ENCODE measurements at places on chromosomes 2 and 18.

GRCh38 chr18:47898055-47898454 lies 32.4 kb downstream of the SMAD2 start:
- DNase-seq = no peak

DNA sequence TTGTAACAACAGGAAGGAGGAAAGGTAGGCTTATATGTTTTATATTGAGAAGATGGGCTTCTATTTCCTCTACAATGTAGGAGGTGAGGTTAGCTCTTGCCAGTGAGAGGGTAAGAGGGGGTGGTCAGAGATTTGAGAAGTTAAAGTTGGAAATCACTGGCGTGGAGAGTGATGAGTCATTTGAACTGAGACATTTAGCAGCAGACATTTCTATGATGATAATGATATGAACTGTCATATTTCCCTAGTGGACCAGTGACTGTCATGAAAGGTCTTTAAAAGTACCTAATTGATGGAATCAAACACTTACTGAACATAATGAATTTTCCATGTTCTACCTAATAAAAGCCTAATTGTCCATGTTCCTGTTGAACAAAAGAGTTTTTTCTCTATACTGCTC lies 126.1 kb downstream of the FAM161A start:
- DNase-seq = no peak

GRCh38 chr2:144404586-144405314 lies 115.2 kb downstream of the ZEB2 start:
- no peak for DNase-seq

DNA sequence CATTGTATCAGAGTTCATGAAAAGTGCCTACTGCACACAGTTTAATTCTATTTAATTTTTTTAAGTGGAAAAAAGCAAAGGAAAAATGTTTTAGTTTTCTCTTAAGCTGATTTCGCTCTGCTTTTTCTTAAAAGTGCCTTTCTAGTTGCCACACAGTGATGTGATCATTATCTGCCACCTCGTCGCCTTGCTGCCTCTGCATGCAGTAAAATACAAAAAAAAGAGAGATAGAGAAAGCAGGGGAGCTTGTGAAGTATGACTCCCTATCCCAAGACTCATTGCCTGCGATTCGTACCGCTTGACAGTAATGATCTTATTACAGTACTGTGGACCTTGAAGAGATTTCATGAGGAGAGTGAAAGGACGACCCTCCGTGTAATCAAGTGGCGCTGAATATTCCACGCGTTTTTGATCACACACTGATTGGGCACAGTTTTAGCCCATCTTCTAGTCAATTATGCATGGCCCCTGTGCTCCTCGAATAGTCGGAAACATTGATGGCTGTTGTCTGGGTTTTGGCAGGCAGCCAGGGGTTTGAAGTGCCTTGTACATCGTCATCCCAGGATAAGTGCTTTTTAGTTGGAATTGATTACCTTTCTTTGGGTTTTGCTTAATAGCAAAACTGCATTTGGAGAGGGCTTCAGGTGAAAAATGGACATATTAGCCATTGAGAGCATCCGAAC lies 188.3 kb downstream of the GBX2 start:
- DNase-seq = no peak

- DNase-seq = no peak
Measured at GRCh38 chr2:237488901-237489860, 2.1 kb downstream of the MLPH start.

DNA sequence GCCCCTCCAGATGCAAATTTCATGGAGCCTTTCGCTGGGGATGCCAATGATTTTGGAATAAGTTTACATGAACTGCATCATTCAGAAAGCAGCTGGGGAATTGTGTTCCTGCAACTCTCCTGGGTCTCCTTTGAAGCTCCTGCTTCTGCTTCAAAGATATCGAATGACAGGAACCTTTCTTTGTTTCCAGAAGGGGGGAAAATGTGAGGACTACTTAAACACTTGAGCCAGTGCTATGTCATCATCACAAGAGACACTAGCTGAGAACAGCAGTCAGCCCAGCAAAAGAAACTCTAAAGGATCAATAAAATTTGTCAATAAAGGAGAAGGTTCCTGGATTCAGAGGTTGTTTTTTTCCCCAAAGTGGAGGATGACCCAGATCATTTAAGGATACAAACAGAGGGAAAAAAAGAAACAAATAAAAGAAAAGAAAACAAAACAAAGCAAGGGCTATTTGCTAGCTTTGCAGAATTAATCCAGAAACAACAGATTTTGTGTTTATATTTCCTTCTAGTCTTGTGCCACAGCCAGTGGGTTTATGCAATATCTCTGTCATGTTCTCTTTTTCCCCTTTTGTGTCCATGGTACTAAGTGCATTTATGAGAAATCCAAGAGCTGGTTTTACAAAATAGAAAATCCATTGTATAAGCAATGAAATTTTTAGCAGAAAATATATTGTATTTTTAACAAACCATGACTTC lies 463.7 kb downstream of the CDH2 start:
- no peak for DNase-seq

DNA sequence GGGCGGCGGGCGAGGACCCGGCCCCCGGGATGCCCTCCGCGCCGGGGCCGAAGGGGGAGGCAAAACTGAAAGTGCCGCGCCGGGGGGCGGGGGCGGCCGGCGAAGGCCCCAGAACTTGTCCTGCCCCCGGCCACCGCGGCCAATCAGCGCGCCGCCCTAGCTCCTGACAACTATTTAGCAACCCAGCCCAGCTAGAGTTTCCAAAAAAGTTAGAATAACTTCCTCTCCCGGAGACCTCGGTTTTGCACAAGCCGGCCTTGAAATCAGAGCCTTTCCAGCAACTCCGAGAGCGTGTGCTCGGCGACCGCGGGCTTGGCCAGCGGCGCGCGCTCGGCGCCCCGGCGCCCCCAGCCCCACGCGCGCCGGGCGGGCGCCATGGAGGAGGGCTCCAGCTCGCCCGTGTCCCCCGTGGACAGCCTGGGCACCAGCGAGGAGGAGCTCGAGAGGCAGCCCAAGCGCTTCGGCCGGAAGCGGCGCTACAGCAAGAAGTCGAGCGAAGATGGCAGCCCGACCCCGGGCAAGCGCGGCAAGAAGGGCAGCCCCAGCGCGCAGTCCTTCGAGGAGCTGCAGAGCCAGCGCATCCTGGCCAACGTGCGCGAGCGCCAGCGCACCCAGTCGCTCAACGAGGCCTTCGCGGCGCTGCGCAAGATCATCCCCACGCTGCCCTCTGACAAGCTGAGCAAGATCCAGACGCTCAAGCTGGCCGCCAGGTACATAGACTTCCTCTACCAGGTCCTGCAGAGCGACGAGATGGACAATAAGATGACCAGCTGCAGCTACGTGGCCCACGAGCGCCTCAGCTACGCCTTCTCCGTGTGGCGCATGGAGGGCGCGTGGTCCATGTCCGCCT lies at the start of gene TWIST2:
TSS of gene TWIST2 (plus strand) at position 245 of the 850 bp plus-strand sequence. CDS start at position 376, 131 bp downstream.
- no peak for DNase-seq

DNA sequence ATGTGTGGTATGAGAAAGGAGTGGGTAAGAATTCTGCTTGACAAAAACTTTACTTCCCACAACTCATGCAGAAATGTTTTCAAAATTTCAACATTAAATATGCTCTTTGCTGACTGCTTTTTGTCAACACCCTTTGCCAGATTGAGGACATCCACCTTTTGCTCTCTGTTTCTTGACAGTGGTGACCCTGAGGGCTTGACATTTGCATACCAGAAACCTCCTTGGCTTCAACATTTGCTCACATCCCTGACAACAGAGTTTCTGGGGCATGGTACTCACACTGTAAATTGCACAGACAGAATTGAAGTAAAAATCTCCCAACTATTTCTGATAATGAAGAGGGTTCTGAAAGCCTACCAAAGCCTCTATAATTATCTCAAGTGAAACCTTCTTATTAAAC lies 95.7 kb downstream of the RND3 start:
- DNase-seq = no peak

- peak; percentile 11 for DNase-seq
Measured at GRCh38 chr2:57720728-57721627, 325.6 kb upstream of the VRK2 start.

GRCh38 chr2:15636972-15637785 lies 45.5 kb downstream of the DDX1 start:
- DNase-seq = peak; percentile 19

GRCh38 chr2:148643998-148644882 lies at the start of gene EPC2:
Gene EPC2, plus strand, starts transcription at chr2:148644751. Its CDS starts 267 bp downstream, at chr2:148645018.
- DNase-seq = peak; percentile 85

- no peak for DNase-seq
Measured at GRCh38 chr2:228094377-228094921, 87.0 kb downstream of the SPHKAP start.

- DNase-seq = no peak
Measured at GRCh38 chr2:66443979-66444861, 9.3 kb downstream of the MEIS1 start.

GRCh38 chr2:128433911-128434550 lies 115.4 kb upstream of the HS6ST1 start:
- DNase-seq = no peak

DNA sequence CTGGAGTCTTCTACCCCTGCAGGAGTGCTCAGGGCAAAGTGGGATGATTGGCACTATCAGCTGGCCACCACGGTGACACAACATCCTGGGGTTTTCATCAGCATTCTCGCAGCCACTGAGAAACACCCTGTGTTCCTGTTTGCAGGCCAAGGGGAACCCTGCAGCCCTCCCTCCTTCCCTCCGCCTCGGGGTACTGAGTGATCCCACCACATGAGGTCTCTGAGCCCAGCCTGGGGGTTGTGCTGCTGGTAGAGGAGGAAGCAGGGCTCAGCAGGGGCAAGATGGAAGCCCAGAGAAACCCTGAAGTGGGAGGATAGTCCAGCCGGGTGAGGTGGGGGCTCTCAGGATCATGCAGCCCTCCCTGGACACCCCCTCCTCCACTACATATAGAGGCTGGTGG lies at the start of gene OXER1:
TSS of gene OXER1 (minus strand) at position 40 of the 400 bp plus-strand sequence. CDS start 73 bp downstream, outside the sequence.
- DNase-seq = no peak

DNA sequence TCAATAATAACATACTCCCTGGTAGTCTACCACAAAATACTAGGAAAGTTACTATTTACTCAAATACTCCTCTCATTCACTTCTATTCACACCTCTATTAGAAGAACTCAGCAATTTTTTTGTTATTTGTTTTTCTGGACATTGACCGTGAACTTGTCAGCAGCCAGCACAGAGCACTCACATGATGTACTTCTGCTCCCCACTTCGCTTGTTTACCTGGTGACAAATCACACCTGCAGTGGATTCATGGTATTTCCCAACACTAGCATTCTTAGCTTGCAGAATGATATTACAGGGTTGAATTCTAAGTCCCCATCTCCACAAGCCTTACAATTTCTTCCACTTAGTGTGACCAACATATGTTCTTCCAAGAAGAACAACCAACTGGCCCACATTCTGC lies 238.2 kb downstream of the SATB2 start:
- DNase-seq = no peak

GRCh38 chr18:658001-658946 lies 821 bp downstream of the TYMS start:
- peak; percentile 75 for DNase-seq

- no peak for DNase-seq
Measured at GRCh38 chr2:147172493-147173188, 672.2 kb upstream of the ACVR2A start.

DNA sequence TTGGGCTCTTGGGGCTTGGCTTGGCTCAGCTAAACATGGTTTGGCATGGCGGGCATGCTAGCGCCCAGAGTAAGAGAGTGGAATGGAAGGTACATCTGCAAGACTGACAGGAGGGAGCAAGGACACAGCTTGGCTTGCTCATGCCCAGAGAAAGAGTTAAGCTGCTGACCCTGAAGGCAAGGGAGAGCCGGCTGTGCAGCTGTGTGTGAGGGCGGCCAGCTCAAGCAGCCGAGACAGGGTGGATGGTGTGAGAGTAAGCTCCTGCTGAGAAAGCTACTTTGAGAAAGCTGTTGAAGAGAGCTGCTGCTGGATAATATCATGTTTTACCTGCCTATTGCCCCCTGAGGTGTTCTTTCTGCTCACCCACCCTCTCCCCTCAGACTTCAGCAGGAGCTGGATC lies 135.6 kb downstream of the CCBE1 start:
- DNase-seq = no peak

DNA sequence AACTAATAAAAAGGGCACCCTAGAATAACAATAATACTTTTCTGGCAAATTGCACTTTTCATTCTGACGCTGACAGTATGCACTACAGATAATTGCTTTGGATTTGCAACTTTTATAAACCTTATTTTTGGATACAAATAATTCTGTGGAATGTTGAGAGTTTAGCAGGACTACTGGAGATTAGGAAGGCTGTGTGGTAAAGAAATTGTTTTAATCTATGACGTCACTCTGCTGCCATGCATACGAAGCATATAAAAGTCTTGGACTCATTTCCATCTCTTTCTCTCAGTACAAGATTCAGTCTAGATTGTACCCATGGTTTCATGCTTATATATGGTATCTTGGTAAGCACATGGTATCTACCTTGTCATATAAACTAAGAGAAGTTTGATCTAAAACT lies 28.1 kb upstream of the ZCCHC2 start:
- no peak for DNase-seq

GRCh38 chr2:197516393-197516761 lies 511 bp downstream of the MOB4 start:
- no peak for DNase-seq

- no peak for DNase-seq
Measured at GRCh38 chr2:104528101-104528500, 325.8 kb upstream of the POU3F3 start.

DNA sequence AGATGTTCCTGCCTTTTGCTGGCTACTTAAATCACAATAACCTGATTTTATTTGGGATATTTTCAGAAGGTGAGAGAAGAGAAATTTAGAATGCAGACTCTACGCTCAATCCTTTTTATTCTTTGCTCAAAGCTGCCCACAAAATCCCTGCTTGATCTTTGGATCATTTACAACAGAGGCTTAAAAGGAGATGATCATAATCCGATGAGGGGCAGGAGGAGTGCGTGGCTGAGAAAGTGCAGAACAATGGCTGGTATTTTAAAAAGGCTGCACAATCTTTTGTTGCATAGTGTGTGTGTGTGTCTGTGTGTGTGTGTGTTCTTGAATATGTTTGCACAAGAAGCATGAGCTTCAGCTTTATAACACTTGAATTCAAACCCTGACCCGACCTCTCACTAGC lies 256.3 kb upstream of the MYT1L start:
- DNase-seq = no peak

DNA sequence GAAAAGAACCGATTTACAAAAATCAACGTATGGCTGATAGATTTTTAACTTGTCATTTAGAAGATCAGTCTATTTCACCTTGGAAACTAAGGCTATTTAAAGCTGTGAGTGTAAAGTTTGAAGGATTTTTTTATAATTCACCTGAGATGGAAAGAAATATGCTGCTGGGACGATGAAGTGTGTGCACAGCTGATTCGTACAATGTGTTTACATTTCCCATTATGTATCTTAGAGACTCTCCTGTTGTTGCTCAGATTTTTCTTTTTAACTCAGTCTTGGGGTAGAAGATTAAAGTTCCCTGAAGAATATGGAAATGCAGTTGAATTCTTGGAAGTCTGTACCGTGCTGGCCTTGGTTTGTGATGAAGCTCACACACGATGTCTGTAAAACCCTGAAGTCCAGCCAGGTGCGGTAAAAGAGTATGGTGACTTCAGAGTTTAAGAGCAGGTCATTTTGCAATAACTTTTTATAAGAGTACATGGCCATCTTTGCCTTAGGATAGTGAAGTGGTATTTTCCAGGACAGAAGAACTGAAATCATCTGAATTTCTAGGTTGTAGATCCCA lies 250.1 kb downstream of the PRKCE start:
- DNase-seq = no peak
